ENCODE measurements at places on chromosomes 16 and 17.

DNA sequence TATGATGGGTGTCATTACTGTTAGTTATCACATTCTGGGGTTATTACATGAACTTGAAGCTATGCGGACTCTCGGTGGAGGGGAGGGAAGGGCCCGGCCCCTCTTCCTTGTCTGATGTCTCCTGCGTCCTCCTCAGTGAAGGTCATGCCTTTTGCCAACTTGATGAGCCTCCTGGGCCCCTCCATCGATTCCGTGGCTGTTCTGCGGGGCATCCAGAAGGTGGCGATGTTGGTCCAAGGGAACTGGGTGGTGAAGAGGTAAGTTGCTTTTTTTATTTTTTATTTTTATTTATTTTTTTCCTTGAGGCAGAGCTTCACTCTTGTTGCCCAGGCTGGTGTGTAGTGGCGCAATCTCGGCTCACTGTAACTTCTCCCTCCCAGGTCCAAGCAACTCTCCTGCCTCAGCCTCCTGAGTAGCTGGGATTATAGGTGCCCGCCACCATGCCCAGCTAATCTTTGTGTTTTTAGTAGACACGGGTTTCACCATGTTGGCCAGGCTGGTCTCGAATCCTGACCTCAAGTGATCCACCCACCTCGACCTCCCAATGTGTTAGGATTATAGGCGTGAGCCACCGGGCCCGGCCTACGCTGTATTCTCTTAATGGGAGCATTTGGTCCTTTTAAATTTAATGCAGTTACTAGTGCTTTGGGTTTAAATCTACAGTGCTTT lies 21.6 kb downstream of the POLR3E start:
- DNase-seq: peak; percentile 22

- DNase-seq: no peak
Observed at GRCh38 chr17:79648181-79648831, 37.5 kb upstream of the RBFOX3 start.

DNA sequence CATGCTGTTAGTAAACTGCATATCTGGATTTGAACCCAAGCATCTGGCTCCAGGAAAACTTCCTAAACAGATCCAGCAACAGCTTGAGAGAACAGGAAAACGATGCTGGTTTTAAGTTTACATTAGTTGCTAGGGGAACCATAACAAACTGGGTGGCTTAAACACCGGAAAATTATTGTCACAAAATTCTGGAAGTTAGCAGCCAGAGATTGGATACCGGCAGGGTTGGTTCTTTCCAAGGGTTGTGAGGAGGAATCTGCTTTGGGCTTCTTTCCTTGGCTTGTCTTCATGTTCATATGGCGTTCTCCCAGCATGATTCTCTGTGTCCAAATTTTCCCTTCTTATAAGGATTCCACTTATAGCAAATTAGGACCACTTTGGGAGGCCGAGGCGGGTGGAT lies 276.9 kb upstream of the TOM1L1 start:
- DNase-seq: no peak

DNA sequence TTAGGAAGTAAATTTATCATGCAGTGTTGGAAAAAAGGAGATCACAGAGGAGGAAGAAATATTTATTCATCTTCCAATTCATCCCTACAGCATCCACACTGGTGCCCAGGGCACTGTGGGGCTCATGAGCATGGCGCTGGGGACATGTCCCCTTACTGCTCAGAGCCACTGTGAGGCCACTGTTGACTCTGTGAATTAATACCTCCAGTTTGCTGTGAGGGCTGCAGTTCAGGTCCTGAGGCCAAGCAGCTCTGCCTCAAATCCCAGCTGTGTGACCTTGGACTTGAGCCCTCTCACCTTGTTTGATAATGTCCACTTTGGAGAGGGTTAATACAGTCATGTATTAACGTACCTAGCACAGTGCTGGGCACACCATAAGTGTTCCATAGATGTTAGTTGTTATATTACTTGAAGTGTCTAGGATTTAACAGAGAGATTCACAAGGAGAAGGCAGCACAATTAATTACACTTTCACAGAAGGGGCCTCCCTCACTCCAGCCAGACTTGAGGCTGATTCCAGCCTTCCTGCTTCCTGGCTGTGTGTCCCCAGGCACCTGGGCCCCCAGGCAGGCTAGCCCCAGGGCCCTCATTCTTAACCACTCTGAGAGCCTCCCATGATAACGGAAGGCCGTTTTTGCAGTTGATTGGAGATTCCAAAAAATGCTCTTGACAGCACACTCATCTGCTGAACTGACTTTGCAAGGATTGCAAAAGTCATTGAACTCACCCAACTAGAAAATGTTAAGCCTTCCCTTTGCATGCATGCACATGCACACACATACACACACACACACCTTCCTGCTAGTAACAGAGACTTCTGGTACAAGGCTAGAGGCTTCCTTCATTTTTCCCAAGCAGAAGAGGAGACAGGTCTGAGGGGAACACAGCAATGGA lies 29.4 kb downstream of the KATNIP start:
- peak; percentile 22 for DNase-seq

DNA sequence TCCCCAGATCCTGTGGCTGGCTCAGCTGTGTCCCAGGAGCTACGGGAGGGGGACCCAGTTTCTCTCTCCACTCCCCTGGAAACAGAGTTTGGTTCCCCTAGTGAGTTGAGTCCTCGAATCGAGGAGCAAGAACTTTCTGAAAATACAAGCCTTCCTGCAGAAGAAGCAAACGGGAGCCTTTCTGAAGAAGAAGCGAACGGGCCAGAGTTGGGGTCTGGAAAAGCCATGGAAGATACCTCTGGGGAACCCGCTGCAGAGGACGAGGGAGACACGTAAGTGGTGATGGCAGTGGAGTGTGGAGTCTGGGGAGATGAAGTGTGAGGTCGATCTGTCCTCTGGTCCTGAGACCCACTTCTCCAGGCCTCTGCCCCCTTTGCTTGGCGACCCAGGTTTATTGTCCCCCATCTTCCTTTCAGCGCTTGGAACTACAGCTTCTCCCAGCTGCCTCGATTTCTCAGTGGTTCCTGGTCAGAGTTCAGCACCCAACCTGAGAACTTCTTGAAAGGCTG lies 585 bp downstream of the WRAP53 start:
- DNase-seq: no peak

GRCh38 chr17:13051915-13052314 lies 34.1 kb upstream of the ELAC2 start:
- no peak for DNase-seq

GRCh38 chr16:49725651-49726050 lies 130.3 kb downstream of the ZNF423 start:
- no peak for DNase-seq

DNA sequence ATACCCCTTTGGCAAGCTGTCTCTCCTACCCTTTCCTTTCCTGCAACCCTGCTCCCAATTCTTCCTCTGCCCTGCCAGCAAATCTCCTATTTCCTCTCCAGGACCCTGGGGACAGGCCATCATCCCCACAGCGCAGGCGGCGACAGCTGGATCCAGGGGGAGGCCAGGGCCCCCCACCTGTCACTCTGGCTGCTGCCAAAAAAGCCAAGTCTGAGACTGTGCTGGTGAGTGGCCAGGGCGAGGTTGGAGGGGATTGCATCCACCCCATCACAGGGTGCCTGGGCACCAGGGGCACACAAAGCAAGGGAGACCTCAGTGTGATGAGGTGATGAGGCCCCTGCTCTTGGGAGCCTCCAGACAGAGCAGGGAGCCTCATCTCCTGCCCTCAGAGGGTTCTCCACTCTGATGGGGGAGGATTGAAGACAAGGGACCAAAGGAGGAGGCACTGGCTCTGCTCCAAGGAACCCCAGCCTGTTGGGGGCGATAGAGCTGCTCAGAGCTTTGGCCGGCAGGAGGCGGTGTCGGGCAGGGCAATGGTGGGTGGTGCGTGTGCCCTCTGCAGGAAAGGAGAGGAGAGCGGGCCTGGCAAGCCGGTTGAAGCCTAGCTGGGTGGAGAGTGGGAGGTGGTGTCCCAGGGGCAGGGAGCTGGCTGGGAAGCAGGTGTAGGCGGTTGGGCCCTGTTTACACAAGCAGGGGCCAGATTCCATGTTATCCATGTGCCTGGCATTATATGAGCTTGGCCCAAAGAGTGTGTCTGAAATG lies 15.6 kb upstream of the PDK2 start:
- no peak for DNase-seq

GRCh38 chr17:58329810-58330537 lies 1.4 kb upstream of the TSPOAP1 start:
- DNase-seq: no peak

- no peak for DNase-seq
Observed at GRCh38 chr17:77417575-77417974, 276.8 kb downstream of the SEC14L1 start.
